CD4-positive, alpha-beta T cell treated with Interleukin-6 at 100 ng/mL for 8 hours (primary cell): ENCODE measurements at places on chromosomes 7 and 10.

GRCh38 chr10:35424680-35425285 is 88.5 kb downstream of the CCNY start:
- no peak for DNase-seq

GRCh38 chr7:142777318-142777717 is 6.5 kb downstream of the PRSS2 start:
- no peak for DNase-seq

- DNase-seq: no peak
Measured at GRCh38 chr10:91891125-91892001, 17.9 kb downstream of the FGFBP3 start.

- no peak for DNase-seq
Measured at GRCh38 chr10:127117125-127117524, 79.3 kb downstream of the INSYN2A start.

GRCh38 chr7:40891232-40891631 is 756.4 kb downstream of the SUGCT start:
- DNase-seq: no peak

- no peak for DNase-seq
Measured at GRCh38 chr7:133207687-133208086, 45.2 kb upstream of the EXOC4 start.

- DNase-seq: no peak
Measured at GRCh38 chr7:37216156-37216852, 232.4 kb downstream of the ELMO1 start.

GRCh38 chr10:15419279-15419874 is 48.3 kb upstream of the FAM171A1 start:
- DNase-seq: peak; percentile 15

GRCh38 chr10:124329941-124330340 is 88.8 kb downstream of the OAT start:
- no peak for DNase-seq

- no peak for DNase-seq
Measured at GRCh38 chr7:70353330-70353945, 755.2 kb downstream of the AUTS2 start.

DNA sequence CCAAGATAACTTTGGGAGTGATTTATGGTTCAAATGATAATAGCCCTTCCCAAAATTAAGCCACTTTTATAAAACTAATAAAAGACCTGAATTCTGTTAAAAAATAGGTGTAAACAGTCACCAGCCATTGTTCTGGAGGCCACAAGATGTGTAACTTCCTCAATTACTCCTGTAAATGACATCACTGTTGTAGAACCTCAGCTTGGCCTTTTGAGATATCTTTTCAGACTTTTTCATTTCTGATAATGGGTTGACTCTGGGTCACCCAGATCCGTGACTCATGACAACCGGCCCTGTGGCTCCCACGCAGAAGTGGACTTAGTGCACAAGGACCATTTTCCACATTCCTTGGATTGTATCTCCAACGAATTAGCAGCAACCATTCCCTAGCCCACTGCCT is 106.6 kb downstream of the DKK1 start:
- no peak for DNase-seq

GRCh38 chr7:155846936-155847335 is 34.7 kb upstream of the SHH start:
- no peak for DNase-seq

DNA sequence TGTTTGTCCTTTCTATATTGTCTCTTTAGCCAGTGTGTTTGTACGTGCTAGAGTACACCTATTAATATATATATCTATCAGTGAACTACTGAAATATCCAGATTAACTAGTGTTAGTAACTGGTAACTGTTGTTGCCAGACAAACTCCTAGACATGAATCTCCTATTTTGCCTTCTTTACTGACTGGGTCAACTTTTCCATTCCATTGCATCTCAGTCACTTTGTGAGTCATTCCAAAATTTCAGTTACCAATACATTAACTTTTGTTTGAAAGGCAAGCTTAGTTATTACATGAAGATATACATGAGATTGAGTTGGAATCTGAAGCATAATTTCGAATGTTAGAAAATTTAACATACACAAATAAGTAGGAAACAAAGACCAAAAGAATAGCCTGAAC is 51.4 kb downstream of the BTAF1 start:
- DNase-seq: no peak

DNA sequence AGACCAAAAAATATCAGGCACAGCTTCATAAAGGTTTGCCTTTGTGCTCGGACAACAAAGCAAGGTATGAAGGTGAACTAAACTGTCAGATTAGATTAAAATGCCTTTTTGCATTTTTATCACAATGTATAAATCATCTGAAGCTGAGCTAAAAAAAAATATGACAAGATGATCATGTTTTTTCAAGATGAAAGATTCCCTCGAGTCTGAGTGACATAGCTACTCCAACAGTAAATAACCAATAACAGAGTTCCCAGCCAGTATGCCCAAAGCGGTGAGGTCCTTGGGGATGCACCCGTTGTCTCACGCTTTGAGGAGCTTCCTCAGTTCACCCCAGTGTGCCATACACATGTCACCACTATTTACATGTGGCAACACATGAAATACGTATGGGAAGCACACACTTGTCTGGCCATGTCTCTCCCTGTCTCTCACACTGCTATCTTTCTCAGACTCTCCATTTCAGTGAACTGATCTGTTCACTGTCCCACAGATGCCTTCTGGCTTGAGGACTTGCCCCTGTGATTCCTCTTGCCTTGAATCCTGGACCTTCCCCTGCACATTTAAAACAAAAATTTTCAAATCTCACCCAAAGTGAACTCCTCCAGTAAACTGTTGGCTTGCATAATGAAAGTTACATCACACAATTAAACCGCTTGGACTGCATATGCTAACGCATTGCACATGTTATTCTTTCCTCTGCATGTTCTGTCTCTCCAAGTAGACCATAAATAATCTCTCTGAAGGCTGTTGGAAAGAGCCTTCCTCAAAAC is 2.6 kb upstream of the PIK3CG start:
- no peak for DNase-seq

GRCh38 chr7:140057143-140057535 is 5.6 kb downstream of the PARP12 start:
- no peak for DNase-seq

DNA sequence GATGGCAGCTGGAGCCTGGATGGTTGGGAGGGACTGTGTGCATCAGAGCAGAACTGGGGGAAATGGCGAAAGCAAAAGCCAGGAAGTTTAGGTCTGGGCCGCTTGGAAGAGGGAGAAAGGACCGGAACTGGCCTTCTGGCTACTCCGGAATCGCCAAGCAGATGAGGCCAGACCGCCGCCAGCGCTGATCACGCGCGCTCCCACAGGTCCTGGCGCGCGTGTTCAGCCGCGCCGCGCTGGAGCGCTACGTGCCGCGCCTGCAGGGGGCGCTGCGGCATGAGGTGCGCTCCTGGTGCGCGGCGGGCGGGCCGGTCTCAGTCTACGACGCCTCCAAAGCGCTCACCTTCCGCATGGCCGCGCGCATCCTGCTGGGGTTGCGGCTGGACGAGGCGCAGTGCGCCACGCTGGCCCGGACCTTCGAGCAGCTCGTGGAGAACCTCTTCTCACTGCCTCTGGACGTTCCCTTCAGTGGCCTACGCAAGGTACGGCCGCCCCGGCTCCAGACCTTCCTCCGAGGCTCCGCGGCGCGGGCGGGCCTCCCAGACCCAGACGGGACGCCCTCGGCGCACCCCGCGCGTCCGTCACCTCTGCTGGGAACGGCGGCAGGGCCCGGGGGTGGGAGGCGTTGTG is 2.0 kb downstream of the CYP26C1 start:
- no peak for DNase-seq

- DNase-seq: no peak
Measured at GRCh38 chr7:19146699-19147098, 1.5 kb upstream of the FERD3L start.

DNA sequence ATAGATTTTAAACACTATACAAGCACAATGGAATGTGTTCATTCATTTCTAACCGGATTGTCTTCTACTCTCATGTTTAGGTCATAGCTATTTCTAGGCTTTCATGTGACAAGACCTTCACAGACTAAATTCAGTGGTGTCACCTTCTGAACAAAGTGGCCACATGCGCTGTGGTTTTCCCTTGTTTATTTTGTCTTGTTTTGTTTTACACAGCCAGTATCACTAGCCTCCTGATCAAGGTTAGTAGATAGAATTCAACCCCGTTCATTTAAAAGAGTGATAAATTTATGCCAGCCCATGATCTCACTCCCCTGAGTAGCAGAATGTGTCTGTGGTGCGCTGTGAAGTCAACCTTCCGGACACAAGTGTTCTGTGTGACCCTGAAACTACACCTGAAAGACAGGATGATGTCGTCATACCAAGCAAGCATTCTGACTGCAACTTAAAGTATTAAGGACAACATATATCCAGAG is 209.1 kb downstream of the CREB5 start:
- DNase-seq: no peak

- no peak for DNase-seq
Measured at GRCh38 chr10:49174926-49175500, 13.2 kb downstream of the TMEM273 start.

DNA sequence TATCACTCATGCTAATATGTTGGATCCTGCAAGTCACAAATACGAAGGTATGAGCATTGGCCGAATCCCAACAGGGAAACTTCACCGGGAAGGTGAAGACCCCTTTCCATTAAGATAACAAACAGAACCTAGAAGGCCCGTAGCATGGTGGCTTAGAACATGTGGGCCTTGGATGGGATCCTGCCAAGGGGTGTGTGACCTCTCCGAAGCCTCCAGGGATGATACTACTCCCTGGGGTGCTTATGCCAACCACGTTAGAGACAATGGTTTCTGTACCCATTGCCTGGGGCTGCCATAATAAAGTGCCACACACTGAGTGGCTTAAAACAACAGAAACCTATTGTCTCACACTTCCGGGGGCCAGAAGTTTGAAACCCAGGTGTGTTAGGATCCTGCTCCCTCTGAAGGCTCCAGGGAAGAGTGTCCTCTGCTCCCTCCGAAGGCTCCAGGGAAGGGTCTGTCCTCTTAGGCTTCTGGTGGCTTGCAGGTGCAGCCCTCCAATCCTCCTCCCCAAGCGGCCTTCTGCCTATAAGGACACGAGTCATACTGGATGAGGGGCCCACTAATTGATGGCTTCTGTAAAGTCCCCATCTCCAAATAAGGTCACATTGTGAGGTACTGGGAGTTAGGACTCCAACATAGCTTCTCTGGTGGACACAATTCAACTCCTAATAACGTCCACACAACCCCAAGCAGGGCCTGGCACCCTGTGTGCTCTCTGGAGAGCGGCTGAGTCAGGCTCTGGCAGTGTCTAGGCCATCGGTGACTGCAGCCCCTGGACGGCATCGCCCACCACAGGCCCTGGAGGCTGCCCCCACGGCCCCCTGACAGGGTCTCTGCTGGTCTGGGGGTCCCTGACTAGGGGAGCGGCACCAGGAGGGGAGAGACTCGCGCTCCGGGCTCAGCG is 992 bp upstream of the MGMT start:
- DNase-seq: no peak

DNA sequence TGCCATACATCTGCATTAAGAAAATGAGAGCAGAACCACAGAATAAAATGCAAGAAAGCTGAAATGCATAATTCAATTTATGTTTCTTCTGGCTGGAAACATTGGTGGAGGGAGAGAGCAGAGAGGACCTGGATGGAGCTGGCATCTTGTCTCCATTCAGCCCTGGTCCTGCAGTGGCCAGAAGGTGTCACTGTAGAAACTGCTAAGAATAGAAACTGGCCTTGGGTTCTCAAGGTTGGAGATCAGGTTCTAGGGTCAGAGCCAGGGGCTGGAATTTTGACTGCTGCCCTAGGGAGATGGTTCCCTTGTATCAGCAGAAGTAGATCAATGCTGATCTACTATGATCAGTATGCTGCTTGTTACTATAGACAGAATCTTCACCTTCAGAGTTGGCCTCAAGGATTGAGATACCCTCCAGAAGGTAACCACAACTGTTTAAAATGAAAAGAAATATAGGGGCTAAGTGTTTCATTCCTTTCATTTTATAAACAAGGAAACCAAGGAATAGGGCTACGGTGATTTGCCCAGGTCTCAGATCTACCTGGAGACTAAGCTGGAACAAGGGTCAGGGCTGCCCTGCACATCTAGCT is 13.1 kb downstream of the TAS2R41 start:
- no peak for DNase-seq

- no peak for DNase-seq
Measured at GRCh38 chr7:106779877-106780276, 85.2 kb upstream of the PIK3CG start.

GRCh38 chr10:31320550-31321211 is 1.7 kb downstream of the ZEB1 start:
- DNase-seq: no peak

DNA sequence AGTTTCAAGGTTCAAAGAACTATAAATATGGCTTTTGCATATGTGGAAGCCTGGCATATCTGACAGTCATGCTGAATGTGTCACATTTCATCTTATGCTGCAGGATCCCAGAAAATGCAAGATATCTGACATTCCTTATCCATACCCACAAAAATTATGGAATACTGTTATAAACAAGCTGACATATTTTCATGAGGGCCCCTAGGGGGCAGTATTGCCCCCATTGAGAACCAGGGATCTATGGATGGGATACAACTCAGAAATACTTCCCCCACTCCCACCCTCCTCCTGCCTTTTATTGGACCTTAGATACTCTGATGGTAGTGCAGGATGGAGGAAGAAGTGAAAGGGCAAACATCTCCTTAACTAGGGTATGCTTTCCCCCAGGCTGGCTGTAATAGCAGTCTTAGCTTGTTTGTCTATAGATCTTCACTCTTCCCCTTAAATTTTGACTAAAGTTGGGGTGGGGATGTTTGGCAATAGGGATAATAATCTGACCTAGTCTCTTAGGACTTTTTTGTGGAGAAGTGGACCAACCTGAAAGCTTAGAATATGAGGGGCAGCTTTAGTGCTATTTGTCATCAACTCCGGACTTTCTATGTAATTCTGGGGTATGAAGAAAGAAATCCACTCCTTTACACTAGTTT is 3.5 kb upstream of the GNGT1 start:
- no peak for DNase-seq

DNA sequence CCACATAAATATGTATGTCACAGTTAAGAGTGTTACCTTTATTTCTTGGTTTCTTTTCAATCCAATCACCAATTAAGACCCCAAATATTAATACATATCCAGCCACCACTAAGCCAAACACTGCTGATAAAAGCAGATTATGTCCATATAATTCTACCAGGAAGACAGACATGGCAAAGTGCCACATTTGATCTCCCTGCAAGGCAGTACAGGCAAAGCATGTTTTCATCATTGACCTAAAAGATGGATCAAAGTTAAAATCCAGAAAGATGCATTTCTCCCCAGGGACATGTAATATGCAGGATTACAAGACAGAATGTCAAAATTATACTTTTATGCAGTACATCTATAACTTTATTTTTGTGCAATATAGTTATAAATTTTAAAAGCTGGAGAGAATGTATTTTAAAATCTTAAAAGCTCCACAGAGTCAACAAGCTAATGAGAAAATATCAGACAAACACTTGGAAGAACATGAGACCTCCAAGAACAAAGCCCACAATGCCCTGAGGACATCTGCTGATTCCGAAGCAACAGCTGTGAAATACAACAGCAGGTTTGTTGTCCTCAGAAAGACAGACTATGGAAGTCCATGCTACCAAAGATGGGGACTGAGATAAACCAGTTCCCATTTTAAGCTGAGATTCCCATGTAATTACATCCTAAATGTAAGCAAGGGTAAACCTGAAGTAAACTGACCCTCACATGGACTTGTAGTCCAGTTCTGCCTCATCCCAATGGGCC is 54.5 kb upstream of the TOMM7 start:
- DNase-seq: no peak
